Mesothelial cell of epicardium (in vitro differentiated cells): ENCODE measurements at places on chromosomes 3 and 15.

GRCh38 chr15:99616129-99616528, 50.3 kb downstream of the MEF2A start:
- DNase-seq: no peak

- DNase-seq: no peak
These were observed 13.7 kb upstream of the PCSK6 start for GRCh38 chr15:101503296-101503599.

DNA sequence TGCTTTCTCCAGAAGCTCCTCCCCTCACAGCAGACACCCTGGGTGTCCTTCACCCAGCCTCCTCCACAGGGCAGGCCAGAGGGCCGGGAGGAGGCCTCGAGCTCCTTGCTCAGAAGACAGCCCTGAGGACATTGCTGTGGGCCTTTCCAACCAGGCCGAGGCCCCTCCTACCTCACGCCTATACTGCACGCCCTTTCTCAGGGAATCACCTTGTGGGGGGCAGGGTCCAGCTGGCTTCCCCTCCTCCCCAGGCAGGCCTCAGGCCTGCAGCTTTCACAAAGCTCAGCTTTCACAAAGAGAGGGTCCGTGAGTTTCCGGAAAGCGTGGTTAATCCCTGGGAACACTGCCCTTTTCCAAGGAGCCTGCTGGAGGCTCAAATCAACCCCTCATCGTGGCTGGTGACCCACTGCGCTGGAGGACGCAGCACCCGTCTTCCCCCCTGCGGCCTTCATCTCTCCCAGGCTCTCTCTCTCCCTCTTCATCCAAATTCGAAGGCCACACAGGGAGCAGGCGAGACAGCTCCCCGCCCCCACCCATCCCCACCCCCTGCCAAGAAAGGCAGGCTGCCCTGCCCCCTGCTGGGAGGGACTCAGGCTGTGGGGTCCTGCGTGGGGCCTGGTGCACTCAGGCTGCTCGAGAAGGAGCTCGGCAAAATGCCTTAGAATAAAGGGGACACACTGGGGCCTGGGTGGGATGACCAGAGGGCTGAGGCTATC, 79.4 kb downstream of the OCA2 start:
- DNase-seq: no peak

GRCh38 chr15:38541026-38541425, 23.6 kb downstream of the RASGRP1 start:
- DNase-seq: no peak

DNA sequence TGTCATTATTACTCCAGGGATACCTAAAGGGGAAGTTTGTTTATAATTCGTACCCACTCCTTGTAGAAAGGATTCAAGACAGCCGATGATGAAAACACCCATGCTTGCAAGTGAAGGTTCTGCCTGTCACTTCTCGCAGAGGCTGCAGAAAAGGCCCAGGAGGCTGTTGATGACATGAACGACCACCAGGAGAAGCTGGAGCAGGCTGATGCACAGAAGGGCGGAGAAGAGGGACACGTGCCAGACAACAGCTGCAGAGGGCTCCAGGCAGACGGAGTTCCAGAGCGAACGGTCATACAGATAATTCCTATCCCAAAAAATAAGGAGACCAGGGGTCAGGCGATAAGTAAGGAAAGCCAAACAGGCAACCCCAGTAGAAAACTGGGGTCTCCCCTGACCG, 5.7 kb upstream of the DYNLT2B start:
- no peak for DNase-seq

DNA sequence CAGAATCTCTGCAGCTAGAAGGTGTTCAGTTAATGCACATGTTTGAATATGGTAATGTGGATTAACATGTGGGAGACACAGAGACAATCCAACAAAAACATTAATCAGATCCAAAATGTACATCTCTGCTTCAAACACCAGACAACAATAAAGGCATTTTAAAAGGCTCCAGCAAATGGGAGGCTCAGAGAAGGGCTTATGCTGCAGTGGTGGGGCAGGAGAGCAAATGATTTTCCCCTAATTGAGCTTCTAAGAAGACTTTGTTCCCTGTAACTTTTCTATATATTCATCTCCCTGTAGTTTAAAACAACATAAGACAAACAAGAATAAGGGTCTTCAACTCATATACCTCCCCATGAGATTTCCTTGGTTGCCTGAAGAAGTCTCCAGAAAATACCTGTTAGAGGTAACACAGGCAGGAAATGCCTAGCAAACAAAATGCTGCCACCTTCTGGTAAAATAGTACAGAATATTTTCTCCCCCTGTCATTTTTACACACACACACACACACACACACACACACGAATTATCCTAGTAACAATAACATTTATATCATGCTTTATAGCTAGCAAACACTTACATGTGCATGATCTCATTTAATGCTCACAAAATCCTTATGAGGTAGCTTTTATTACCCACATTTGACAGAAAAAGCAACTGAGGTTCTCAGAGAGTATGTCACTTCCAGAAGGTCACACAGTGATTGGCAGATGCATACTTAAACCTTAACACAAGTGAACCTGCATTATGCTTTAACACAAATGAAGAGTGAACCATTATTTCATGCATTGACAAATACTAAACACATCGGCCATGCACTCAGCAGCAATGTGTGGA, 123.4 kb upstream of the MB21D2 start:
- DNase-seq: no peak

GRCh38 chr3:84985795-84986194, 27.0 kb downstream of the CADM2 start:
- DNase-seq: no peak

GRCh38 chr15:53031469-53031868, 241.3 kb upstream of the ONECUT1 start:
- no peak for DNase-seq

- no peak for DNase-seq
These were observed 5.6 kb downstream of the GREM1 start for GRCh38 chr15:32723171-32723948.

DNA sequence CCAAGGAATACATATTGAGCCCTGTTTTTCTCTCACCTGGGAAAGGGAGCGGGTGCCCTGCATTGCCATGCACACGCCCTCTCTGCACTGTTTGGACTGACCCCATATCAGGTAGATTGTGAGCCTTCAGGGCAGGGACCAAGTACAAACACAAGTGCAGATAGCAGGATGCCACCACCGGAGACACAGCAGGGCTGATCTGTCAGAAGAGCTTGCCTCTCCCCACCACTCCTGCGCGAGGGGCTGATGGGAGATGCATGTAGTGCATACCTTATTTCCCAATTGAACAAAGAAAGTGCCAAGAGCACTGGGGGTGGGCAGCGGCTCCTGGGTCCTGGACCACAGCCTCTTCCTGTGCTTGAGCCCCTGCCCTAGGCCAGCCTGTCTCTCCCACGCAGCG, 9.0 kb upstream of the SLCO2A1 start:
- DNase-seq: no peak

GRCh38 chr3:906739-907138, 186.1 kb upstream of the CNTN6 start:
- DNase-seq: no peak

- no peak for DNase-seq
These were observed 2.7 kb downstream of the ARHGEF26 start for GRCh38 chr3:154123906-154124305.

GRCh38 chr3:88336894-88337293, 187.1 kb downstream of the C3orf38 start:
- DNase-seq: no peak

GRCh38 chr3:190009614-190010013, 111.1 kb downstream of the P3H2 start:
- DNase-seq: no peak

DNA sequence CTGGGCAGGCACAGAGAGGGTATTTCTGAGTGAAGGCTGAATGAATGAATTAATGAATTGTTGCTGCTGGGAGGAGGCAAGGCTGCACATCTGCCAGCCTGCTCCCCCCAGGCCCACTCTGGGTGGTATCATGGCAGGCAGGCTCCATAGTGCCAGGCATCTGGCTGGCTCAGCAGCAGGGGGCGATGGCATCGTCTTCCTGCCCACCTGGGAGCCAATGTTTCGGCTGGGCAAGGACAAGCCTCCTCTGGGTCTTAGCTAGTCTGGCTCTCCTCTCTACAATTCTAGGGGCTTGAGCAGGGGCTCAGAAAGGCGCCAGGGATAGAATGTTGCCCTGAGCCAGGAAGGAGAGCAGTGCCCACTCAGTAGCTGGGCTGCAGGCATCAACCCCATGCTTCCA, 1.7 kb upstream of the TLR9 start:
- no peak for DNase-seq

GRCh38 chr3:74613521-74614106, 845 bp downstream of the CNTN3 start:
- no peak for DNase-seq

- no peak for DNase-seq
These were observed 12.1 kb downstream of the FEZF2 start for GRCh38 chr3:62361261-62361660.

DNA sequence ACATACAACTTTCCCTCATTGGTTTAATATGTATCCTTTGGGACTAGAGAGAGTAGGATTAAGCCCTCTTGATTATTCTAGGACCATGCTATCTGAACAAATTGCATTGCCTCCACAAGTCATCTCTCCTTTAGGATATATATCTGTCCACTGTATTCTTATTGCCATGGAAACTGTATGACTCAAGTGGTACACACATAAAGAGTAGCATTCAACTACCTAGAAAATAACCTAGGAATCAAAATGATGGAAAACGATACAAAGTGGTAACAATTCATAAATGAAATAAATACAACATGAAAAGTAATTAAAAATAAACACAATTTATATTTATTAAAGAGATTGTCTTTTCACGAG, 212.1 kb upstream of the P2RY1 start:
- DNase-seq: no peak

GRCh38 chr3:182906036-182906435, 74.3 kb downstream of the DCUN1D1 start:
- no peak for DNase-seq

GRCh38 chr15:25246641-25247406, 192.0 kb downstream of the UBE3A start:
- DNase-seq: peak; percentile 27

GRCh38 chr3:56190771-56191305, 277.4 kb downstream of the ERC2 start:
- no peak for DNase-seq

DNA sequence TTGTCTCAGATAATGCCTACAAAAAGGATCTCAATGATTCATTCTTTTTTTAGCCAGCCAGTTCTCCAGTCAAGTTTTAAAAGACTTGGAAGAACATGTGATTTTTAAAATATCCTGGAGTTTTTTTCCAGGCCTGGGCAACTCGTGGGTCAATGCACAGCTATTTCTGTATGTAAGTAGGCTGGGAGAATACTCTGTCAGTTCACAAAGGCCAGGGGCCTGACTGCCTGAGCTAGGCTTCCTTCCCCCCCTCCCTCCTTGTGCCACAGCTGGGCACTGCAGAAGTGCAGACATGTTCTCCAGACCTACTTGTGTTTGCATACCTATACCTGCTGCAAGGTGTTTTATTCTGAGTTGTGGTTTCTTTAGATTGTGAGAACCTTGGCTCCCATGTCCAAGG, 43.7 kb downstream of the CTDSPL start:
- no peak for DNase-seq

DNA sequence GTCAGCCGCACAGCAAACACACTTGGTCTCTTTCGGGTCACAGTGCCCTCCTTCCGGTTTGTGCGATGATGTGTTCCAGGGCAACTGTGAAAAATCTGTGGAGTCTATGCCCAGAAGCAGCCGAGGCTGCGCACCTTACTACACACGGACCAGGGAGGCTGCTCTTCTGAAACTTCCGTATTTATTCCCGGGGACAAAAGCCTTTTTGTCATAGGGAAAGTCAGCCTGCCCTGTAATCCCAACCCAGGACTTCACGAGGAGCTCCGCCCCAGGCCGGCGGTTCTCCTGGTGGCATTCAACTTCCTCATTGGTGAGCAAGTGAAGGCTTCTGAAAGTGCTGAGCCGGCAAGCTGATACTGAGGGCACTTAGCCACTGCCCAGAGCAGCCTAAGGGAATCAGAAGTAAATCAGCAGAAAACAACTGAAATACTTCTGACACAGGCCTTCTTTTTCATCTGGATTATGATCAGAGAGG, 126.5 kb downstream of the FMN1 start:
- DNase-seq: no peak

DNA sequence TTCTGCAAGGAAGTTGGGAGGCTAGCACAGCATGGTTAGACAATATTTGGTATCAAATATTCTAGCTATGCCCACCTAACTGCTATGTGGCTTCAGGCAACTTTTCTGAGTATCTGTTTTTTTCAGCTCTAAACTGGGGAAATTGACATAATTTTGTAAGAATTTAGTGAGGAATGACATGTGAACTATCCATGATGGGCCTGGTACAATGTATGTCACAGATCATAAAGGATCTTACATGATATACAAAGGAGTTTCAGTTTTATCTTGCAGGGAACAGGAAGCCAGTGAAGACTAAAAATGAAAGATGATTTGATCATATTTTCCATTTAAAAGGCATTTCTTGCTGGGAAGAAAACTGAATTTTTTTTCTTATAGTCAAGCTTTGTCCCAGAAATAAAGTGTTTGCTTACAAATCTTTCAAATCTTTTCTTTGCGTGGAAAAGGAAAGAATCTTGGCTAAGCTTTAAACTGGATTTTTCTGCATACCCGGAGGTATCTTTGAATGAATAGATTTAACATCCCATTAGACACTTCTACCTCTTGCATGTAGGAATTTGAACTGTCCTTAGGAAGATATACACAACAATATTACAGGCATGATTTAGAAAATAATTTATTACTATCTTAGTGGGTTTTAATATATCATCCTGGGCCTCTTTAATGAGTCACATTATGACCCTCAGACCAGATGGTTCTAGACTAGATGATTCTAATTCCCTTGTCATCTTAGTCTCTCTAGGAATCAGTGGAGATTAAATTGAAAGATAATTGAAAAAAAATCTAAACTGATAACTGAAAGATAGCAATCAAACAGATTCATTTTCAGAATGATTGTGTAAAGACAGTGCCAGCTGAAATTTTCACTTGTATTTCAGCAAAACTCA, 436.0 kb upstream of the THBS1 start:
- no peak for DNase-seq

- DNase-seq: no peak
These were observed 179.4 kb downstream of the GBE1 start for GRCh38 chr3:81581966-81582599.

- no peak for DNase-seq
These were observed 29.6 kb upstream of the CRBN start for GRCh38 chr3:3209057-3209456.

DNA sequence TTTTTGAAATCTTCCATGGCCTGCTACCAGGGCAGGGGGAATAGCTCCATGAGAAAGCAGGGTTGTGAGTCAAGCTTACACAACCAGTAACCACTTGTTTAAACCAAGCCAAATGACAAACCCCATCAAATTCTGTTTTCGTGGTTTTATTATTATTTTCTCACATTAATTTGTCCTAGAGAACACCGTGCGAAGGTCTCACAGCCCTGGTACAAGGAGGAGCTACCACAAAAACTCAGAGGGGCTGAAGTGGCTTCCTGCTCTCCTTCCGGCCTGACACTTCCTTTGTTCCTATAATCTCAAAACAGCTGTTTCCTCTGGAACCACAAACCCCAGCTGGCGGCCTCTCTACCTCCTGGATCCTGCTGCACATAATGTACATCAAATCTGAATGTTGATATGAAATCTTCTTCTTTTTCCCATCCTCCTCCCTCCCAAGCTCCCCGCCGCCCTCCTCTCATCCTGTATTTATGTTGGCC, 375.9 kb downstream of the MCTP2 start:
- no peak for DNase-seq
